ENCODE measurements at places on chromosomes 4 and X.

DNA sequence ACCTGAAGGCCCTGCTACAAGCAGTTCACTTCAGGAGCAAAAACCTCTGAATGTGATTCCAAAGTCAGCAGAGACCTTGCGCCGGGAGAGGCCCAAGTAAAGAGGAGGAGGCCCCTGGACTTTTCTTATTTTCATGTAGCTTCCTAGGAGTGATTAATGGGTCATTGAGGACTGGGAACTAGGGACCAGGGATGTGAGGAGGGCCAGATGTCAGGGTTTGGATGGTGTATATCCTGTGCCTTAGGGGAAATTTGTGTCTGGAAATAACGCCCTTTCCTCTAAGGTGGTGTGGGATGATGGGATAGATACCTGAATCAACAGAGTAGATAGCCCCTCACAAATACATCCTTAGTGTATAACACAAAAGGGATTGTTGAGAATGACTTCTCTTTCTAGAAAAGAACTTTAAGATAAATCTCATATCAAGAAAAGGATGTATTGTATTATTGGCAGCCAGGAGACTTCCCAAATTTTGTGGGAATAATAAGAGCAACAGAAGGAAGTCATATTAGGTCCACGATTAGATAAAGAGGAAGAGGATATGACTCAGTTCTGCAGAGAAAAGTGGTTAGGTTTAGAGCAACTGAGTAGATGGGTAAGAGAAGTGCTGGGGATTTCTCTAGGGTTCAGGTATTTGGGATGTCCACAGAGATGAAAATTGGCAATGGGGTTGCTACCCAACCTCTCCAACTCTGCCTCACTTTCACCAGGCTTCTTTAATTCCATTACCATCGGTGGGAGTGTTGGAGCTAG is 1.1 kb downstream of the ITGB1BP2 start:
- no peak for DNase-seq

DNA sequence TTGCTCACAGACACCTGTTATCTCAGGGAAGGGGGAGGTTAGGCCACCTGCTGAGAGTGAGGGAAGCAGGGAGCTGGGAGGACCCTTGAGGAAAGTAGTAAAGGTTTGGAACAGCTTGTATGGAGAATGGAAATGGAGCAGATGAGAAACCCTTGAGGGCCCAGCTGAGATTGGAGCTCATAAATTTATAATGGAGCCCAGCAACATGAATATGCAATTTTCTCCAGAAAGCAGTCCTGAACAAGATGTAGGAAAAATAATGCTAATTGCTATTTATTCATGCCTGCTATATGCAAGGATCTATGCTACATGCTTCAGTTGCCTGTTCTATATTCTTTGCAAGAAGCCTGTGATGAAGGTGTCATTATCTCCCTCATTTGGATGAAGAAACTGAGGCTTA is 67.5 kb upstream of the LEF1 start:
- no peak for DNase-seq

- no peak for DNase-seq
These were observed 164.0 kb upstream of the RASGEF1B start for GRCh38 chr4:81635739-81636138.

DNA sequence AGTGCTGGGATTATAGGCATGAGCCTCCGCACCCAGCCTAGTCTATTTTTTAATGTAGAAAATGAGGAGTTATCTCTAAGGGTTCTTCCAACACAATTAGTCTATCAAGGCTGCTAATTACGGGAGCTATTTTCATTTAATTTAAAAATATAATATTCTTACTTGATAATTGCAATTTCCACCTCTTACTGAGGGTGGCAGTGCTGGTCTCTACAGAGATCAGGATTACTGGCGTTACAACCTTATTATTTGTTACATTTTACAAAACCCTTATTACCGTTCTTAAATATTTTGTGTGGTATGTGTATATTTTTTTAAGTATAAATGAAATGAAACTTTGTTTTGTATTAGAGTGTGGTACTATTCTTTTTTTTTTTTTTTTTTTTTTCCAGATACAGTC is 17.6 kb upstream of the GK start:
- DNase-seq: no peak

DNA sequence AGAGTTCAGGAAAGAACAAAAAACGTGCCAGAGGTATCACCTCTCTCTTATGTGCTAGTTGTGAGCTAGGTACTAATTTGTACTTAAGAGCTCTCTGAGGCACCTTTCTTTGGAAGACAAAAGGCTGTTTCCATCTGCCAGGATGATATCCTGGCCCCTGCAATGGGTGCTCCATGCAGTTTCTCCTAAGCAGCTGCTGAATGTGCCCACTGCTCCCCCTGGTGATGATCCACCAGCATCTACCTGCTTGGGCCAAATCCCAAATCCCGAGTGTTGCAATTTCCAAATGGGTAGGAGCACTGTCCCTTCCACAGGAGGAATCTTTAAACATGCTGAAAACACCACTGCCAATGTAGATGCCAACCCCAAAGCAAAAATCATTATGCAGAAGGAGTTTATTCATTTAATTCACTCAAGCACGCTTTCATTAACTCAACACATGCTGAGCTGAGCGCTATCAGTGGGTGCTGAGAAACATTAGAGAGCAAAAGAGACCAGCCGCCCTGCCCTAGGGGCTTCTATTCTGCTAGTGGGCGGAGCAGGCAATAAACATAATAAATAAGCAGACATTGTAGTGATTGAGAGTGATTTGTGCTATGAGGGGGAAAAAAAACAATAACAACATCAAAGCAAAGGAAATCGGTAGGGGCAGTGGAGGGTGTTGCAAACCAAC is 69.6 kb upstream of the C4orf50 start:
- DNase-seq: no peak

DNA sequence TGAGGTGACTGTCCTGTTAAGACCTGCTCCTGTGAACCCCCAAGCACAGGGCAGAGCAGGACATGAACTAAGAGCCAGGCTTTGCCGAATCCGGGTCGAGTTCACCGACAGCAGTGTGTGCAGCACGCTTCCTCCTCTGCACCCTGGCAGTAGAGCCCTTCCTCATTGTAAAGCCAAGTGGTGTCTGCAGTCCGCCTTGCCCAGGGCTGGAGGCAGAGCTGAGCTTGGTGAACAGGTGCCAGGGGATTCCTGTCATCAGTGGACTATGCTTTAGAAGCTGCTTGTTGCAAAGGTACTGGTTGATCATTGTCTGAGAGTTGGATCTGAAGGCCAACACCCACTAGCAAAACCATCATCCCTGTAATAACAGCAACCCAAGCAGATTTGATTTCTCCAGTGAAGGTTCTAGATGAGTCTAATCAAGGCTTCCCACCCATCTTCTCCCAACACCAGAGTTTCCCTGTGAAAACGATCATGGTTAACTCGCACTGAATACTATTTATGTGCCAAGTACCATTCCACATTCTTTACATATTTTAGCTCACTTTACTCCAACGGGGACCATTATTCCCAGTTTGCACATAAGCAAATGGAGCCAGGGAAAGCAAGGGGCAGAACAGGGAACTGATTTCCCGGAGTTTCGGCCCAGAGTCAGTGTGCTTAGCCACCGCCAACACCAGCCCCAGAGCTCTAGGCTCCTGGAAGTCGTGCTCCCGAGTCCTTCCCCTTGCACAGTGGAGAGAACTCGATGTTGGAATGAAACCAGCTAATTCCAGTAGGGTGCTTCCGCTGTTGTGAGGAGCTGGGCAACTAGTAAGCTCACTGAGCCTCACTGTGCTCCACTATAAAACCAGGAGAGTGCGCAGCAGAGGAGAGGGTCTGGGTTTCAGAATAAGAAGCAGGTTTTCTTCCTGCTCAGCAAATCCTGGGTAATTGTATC is 1.4 kb upstream of the SLC34A2 start:
- no peak for DNase-seq

Data from activated CD8-positive, alpha-beta memory T cell treated with anti-CD3 and anti-CD28 coated beads for 48 hours (primary cell).